ENCODE measurements at places on chromosomes 3 and 15.

DNA sequence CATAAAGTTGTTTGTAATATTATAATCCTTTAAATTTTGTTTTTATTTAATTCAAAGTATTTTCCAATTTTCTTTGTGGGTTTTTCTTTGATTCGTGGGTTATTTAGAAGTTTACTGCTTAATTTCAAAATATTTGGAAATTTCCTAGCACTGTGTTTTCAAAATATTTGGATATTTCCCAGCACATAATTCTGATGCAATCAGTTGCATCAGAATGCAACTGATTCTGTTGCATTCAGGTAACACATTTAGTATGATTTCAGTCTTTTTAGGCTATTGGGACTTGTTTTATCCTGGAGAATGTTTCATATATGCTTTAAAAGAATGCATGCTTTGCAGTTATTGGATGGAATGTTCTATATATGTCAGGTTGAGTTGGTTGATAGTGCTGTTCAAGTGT, 18.2 kb upstream of the PRR23C start:
- DNase-seq = no peak

DNA sequence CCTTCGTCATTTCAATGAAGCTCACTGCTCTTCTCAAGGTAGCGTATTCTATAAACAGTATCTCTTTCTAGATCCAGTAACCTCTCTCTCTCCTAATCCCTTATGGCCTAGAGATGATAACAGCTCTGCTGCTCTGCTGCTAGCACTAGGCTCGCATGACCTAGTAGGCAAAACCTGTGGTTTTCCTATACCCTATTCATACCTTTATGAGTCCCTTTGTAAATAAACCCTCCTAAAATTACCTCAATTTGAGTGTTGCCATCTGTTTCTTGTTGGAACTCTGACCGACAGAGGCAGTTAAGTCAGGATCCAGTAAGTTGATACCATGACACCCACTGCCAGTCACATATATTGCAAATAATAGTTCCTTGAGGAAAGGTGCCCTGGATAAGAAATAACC, 7.3 kb downstream of the CCDC14 start:
- DNase-seq = no peak

- DNase-seq = no peak
These were observed 325.3 kb downstream of the THSD4 start for GRCh38 chr15:71440489-71441110.

DNA sequence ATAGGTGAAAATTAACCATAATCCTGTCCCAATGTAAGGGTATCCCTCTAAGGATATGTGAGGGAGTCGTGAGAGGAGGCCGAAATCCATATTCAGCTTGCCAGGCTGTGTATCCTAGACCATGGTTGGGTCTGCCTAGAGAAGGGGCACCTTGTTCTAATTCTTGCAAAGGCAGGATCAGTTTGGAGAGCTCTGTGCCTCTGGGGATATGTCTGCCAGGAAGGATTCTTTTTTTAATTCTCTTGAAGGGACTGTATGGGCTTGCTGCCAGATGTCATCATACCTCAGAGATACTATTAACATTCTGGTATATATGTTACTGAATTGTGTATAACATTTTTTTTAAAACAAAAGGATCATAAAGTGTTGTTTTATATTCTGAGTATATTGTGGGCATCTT, 2.4 kb downstream of the ATP1B3 start:
- no peak for DNase-seq

GRCh38 chr15:57824186-57824585, 117.7 kb downstream of the POLR2M start:
- DNase-seq = no peak

DNA sequence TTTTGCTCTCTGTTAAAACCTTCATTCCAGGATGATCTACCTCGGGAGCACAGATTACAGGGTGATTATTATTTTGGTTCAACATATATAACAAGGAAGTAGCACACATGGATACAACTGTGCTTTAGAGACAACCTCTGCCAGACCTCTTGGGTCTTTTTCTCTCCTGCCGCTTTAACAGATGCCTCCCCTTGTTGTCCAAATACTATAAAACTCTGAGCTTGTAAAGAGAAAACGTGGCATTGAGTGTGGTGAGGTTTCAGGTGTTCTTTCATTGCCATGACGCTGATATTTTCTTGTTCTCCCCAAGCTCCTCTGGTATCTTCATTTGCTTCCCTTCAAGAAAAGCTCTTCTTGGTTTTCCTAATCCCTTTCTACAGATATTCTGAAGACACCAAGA, 29.0 kb downstream of the BCL2L10 start:
- DNase-seq = no peak

DNA sequence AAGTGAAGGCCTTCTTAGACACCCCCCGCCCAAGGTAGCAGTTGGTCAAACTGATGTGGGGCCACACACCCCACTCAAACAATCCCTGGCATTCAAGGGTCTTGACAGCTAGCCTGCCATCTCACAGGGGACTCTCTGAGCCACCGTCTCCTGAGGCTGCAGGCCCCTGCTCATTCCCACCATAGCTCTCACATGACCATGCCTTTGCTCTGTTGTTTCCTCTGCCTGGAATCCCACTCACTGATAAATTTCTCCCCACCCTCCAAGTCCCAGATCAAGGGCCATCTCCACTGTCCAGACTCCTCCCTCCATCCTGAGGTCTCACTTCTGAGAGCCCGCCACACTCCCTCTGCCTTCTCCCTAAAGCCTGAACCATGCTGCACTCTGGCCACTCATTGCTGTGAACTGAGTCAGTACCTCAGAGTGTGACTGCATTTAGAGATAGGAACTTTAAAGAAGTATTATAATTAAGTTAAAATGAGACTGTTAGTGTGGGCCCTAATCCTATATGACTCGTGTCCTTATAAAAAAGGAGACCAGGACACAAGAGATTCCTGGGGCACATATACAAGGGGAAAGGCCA, 10.0 kb downstream of the WNT7A start:
- DNase-seq = no peak

DNA sequence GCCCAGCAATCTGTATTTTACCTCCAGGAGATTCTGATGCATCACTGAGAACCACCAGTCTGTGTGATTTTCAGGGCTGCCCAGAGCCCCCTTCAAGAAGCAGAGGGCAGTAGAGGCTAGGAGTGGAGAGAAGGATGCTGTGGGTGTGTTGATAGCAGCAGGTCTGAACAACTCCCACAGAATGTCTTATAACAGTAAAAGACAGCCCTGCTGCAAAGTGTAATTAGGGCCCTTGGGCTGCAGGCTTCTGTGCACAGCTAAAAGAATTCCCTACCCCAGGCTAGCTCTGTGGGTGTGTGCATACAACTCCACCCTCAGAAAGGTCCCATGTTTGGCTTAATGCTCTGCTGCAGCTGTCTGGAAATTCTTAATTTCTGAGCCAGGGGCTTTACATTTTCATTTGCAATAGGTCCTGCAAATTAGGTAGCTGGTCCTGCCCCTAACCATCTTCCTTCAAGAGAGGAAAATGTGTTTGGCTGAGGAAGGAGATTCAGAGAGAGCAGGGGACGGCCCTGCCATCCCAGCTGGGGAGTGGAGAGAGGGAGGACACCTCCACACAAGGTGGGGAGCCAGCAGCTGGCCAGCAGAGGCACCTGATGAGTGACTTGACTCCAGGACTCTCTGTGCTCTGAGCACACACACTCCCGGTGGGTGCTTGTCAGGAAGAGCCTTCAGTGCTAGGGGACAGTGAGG, 43.2 kb upstream of the RAB6B start:
- peak; percentile 70 for DNase-seq

DNA sequence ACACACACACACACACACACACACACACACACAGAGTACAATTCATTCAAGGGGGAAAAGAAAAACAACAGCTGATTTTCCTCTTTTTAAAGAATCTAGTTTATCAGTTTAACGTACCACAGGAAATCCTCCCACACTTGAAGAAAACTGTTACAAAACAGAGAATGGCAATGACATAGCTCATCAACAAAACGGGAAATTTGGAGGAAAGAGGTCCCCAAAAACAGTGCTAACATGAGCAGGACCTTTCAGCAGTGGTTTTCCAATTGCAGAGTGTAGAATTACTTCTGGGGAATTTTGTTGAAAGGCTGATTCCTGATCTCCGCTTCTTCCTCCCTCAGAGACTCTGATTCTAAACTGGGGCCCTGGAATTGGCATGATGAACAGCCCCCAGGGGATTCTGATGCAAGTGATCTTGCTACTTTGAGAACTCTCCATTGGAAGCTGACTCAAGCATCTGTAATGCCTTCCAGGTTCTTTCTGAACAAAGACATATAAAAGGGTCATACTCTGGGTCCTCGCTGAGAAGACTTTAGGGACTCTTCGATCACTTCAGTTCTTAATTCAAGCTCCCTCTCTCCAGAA, 442.6 kb upstream of the PROK2 start:
- no peak for DNase-seq

GRCh38 chr3:131193641-131194238, 167.1 kb downstream of the NEK11 start:
- DNase-seq = no peak

GRCh38 chr3:58408906-58409305, 24.7 kb downstream of the PDHB start:
- no peak for DNase-seq

DNA sequence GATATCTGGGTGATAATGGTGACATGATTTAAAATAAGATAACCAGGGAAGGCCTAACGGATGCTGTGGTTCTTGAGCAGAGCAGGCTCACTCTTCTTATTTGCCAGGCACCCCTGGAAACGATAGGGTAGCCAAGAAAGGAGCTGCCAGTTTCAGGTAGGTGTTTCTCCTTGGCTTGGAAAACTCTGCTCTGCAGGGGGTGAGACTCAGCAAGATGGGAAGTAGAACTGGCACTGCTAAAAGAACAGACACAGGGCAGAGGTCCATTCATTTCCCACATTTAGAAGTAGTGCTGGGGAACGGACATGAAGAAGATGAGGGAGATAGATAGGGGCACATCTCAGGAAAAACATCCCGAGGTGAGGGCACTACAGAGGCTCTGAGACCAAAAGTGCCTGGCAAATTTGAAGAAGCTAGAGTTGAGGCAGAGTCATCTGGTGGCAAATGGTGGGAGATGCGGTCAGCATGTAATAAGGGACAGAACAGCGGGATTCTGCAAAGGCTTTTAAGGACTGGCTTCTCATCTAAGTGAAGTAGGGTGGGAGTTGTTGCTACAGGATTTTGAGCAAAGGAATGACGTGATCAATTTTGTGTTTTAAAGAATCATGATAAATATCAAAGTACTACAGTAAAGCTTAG, 323.4 kb upstream of the PLSCR5 start:
- DNase-seq = no peak

DNA sequence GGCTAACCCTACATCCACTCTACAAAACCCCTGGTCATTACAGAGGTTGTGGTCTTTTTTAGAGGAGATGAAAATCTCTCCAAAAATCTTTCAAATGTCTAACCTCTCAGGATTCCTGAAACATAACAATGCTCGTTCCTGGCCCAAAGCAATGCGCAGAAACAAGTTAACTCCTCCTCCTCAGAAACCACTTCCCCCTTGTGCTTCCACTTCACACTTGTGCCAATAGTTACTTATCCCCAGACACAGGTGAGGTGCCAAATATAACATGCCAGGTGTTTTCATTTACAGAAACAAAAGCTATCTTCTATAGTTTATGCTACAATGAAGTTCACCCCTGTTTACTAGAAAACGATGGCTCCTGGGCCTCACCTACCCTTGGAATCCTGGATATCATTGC, 6.2 kb downstream of the NDUFAF1 start:
- DNase-seq = no peak

DNA sequence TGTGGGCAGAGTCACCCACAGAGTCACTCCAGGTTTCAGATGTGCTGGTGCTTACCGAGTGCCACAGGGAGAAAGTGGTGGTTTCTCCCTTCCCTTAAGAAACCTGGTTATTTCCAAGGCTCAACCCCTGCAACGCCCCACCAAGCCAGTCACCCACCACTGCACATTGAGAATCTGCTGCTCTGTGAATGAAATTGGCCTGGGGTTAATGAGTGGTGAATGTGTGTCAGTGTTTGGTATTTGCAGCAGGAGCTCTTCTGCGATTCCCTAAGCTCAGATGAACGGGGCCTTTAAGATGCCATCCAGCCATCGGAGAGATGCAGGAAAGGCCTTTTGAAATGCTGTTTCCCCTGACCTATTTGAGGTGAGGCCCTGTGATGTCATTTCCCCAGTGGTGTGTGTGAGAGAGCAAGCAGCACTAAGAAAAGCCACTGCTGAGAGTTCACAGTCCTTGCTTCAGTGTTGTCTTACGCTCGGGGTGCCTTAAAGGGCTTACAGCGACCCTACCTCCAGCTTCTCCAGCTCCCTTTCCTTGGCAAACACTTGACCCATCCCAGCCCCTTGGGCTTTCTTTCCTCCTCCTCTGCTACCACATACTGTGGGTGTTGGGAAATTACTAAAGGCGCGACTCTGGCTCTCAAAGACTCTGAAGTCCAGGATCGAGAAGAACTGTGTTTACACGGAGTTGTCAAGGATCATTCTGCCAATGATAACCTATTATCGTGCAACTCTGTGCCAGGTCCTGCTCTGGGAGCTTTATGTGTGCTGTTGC, 68.9 kb downstream of the SMAD3 start:
- DNase-seq = no peak

GRCh38 chr15:69398491-69398891, 15.7 kb upstream of the KIF23 start:
- no peak for DNase-seq

DNA sequence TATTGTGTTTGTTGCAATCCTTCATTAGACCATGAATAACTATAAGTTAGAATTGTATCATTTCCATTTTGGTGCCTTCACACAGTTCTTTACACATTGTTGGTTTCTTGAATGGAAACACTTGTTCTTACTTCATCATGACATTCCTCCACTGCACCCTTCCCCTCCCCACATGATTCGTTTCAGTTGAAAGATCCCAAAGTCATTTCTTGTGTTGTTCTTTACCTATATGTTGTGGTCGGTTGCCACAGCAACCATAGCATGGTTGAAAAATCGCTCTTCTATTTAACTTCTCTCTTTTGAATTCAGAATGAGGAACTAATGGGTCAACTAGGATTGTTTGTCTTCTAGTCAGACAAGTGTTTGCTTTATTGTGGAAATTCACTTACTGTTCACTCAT, 103.3 kb downstream of the IL1RAP start:
- DNase-seq = no peak

DNA sequence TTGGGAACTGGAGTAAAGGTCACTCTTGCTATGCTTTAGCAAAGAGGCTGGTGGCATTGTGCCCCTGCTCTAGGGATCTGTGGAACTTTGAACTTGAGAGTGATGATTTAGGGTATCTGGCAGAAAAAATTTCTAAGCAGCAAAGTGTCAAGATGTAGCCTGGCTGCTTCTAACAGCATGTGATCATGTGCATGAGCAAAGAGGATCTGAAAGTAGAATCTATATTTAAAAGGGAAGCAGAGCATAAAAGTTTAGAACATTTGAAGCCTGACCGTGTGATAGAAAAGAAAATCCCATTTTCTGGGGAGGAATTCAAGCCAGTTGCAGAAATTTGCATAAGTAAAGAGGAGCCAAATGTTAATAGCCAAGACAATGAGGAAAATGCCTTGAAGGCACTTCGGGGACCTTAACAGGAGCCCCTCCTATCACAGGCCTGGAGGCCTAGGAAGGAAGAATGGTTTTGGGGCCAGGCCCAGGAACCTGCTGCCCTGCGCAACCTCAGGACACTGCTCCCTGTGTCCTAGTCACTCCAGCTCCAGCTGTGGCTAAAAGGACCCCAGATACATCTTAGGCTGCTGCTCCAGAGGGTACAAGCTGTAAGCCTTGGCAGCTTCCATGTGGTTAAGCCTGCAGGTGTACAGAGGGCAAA, 212.2 kb upstream of the LINGO1 start:
- DNase-seq = no peak

- DNase-seq = no peak
These were observed 78.8 kb upstream of the NSMCE3 start for GRCh38 chr15:29348336-29348914.

- no peak for DNase-seq
These were observed 34.8 kb downstream of the ST3GAL6 start for GRCh38 chr3:98797905-98798304.

- no peak for DNase-seq
These were observed 277.4 kb upstream of the NR2E3 start for GRCh38 chr15:71532994-71533393.
